ENCODE measurements at places on chromosomes 1 and 21.
A peak's percentile ranks its signal among the peaks of the same experiment; 100 is the strongest.

DNA sequence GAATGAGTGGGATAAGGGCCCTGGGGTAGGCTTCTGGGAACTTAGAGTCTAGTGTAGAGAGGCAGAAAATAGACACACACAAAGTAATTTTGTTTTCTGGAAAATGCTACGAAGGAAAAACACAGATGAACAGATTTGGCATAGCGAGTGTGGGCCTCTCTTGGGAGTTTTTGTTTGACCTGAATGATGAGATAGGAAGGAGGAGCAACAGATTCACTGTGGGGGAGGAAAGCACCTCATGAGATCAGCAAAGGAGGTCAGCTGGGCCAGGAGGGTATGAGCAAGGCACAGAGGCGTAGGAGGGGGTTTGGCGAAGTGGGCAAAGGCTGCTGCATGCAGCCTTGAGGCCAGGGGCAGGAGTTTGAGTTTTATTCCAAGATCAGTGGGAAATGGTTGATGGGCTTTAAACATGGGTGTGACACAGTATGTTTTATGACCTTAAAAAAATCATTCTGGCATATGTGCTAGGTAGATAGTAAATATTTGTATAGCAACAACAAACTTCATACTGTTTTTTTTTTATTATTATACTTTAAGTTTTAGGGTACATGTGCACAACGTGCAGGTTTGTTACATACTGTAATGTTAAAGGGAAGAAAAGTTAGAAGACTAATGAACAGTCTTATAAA lies 57.9 kb downstream of the FGGY start:
- DNase-seq: no peak

DNA sequence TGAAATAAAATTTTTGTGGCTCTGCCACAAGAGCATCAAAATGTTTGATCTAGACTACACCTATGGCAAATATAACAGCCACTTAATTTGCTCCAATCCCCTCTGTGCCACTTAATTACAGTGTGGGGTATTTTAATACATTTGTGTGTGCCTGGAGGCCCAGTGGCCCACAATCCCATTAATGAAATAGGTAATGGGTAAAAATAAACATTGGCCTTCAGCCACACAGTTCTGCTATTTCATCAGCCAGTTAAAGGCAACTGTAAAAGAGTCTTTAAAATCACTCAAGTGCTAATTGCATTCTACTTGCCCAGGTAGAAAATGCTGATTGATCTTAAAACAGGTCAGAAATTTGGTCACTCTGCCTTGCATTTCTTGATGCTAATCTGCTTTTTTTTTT lies 151.6 kb upstream of the UBE2U start:
- DNase-seq: no peak

- DNase-seq: no peak
Observed at GRCh38 chr21:39353295-39353694, 4.4 kb upstream of the HMGN1 start.

DNA sequence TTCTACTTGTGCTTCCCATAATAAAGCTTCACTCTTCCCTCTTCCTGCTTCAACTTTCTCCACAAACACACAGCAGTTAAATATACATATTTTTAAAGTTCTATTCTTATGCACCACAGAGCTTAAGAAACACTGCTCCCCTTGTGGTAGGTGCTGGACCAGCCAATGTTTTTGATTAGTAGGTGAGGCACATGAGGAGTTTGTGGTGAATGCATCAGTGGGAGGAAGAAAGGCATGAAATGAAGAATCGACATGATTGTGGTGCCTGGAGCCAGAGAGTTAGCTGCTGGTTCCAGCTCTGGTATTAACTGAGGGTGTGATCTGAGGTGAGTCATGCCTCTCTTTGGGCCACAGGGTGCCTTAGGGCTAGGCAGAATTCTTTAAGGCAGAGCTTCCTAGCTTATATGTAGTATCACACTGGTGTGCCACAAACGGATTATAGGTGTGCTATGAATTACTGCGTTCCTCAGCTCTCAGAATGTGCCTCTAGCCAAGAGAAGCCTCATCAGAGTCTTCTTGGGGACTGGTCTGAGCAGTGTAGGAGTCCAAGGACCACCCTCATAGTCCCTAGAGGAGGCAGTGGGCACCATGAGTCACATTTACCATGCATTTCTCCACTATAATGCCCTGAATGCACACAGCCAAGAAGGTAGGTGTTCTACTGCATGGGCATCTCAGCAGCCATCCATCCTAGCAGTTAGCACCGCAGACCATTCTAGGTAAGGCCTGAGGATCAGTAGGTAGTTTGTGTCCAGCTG lies 97.4 kb upstream of the SGIP1 start:
- DNase-seq: peak; percentile 56

DNA sequence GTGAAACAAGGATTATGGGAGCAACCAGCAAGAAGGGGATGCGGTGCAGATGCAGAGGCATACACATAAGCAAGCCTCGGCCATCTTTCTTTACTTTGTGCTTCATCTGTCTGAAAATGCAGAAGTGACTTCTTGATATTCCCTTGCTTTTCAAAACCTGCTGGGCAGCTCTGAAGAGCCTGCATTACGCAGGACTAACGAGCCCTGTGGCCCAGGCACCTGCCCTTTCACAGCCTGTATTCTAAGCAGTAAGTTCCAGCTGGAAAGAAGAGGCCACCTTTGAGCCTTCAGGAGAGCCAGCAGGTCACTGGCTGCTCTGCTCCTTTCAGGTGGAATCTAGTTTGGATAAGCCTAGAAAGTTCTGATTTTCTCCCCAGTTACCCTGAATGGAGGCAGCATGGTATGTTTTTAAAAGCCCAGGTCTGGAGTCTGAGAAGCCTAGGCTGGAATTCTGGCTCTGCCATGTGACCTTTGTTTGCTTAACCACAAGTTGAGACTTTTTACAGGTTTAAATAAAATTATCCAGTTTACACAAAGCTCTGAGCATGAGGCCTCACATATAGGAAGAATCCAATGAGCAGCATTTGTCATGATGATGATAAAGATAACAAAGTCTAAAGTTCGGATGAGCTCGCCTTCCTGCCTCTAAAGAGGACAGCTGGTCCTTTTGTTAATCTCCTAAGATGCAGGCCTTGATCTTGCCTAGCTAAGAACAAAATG lies 122.9 kb downstream of the UBR4 start:
- DNase-seq: no peak

GRCh38 chr1:155321639-155322503 lies 1.2 kb downstream of the RUSC1 start:
- no peak for DNase-seq

DNA sequence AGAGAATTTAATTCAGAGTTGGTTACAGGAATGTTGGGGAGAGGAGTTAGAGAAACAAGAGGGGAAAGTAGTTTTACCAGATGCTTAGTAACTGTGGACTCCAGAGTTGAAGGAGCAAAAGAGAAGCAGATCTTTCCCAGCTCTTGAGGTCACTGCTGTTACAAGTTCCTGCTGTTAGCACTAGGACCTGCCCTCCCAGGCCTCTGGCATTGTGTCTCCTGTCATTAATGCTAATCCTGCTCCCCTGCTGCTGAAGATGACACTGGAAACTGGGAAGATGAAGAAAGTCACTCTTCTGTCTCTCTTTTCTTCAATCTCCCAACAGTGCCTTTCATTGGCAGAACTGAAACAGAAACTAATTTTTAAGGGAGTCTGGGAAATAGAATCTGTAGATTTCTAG lies 845.6 kb downstream of the ADGRL2 start:
- no peak for DNase-seq

GRCh38 chr1:30295674-30296073 lies 427.7 kb downstream of the MATN1 start:
- no peak for DNase-seq

DNA sequence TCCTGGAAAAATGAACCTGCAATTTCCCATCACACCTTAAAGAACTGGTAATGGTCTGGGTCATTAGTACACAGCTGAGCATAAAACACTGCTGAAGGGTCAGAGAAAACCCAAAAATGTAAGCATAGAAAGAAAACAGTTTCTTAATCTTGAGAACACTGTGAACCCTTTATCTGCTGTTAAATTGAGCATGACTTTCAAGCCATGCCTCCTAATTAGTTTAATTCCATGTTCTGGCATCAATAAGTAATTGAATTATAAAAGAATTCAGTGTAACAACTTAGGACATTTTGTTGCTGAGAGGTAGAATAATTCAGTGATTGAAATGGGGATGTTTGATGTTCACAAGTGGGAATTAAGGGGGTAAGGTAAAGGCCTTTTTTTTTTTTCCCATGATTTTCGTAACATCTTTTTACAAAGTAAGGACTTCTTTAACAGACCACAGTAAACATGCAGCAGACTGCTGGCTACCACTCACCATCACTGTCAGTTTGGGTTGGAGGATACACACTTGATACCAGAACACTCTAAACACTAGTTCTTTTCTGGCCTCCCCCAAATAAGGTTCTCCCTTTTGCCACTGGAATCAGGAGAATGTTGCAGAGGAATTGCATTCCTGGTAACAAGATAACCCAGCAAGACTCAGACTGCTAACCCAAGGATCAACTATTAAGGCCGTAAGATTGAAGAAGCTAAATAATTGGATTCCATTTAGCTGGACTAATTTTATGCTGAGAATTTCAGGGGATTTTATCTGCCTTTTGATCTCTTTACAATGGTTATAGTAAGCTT lies 3.0 kb downstream of the RWDD3 start:
- no peak for DNase-seq

GRCh38 chr1:43611950-43612349 lies 38.0 kb upstream of the KDM4A start:
- no peak for DNase-seq

DNA sequence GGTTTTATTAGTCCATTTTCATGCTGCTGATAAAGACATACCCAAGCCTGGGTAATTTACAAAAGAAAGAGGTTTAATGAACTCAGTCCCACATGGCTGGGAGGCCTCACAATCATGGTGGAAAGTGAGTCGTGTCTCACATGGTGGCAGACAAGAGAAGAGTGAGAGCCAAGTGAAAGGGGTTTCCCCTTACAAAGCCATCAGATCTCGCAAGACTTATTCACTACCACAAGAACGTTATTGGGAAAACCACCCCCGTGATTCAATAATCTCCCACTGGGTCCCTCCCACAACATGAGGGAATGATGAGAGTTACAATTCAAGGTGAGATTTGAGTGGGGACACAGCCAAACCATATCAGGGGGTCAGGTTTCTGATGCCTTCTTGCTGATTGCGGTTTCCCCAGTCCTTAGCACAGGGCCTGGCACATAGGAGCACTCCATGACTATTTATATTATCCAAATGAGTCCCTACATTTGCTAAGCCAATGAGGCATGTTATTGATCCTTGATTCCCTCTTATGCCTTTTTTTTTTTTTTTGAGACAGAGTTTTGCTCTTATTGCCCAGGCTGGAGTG lies 35.3 kb upstream of the PAXBP1 start:
- DNase-seq: no peak

DNA sequence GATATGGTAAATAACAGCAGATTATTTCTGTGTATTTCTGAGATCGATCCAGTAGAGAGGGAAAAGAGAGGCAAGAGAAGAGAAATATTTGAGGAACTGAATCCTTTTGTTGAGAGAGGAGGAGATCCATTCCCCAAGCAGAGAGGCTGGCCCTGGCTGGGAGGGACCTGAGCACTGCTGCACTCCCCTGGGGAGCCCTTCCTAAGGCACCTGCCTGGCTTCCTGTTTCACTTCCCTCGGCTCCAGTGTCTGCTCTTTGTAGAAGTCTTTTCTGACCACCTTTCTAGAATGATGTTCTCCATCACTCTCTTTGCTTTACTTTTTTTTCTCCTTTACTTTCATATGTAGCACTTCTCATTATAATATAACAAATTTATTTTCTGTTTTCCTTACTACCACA lies 42.3 kb upstream of the SLC6A9 start:
- DNase-seq: no peak

GRCh38 chr1:84763912-84764680 lies 73.8 kb upstream of the SSX2IP start:
- no peak for DNase-seq

GRCh38 chr1:84615790-84616189 lies 41.5 kb upstream of the CTBS start:
- no peak for DNase-seq

DNA sequence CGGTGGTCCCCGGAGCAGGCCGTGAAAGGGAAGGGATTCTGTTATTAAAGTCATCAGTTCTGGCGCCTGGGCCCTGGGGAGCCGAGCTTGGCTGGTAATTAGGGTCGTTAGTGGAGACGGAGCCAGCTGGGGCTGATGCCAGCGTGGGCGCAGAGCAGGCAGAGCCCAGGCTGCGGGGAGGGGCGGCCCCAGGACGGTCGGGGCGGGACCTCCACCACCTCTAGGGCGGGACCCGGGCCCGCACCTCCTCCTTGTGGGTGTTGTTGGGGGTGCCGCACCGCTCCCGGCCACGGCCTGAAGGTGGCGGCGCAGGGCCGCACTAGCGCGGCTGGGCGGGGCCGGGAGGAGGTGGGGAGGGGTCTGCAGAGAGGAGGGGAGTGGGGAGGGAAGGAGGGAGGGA lies 470.6 kb downstream of the PTPRU start:
- no peak for DNase-seq

- no peak for DNase-seq
Observed at GRCh38 chr1:173063171-173063570, 12.4 kb upstream of the TNFSF18 start.

- DNase-seq: peak; percentile 52
Observed at GRCh38 chr1:228463559-228464455, 23.4 kb upstream of the RNF187 start.

DNA sequence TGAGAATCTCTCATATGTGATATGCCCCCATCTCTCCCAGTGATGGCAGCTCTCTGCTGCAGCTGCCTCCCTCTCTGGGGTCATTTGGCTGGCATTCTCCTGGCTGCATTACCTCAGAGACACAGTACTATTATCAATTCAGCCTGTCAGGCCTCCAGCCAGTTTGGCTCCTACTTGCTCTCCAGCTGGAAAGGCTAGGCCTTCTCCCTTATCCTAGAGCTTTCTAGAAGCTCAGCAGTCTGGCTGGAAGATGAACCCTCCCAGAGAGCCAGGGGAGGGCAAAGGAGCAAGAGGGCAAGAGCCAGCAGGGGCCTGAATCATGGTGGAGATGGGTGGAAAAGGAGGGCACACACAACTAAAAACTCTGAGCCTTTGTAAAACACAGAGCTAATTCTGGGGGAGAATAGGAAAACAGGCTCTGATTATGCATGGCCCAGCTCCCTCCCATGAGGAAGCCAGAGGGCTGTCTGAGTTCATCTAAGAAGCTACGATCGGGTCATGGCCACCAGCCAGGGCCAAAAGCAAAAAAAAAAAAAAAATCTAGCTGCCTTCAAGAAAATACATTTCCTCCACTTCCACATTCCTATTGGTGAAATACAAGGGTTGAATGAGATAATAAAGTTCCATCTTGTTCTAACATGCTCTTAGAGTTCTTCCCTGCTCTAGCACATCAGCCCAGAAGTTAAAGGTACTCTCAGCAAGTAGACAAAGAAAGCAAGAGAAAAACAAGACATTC lies 8.8 kb downstream of the LAMB3 start:
- no peak for DNase-seq

GRCh38 chr1:172775606-172776005 lies 116.7 kb downstream of the FASLG start:
- no peak for DNase-seq
